ENCODE measurements at places on chromosomes 2 and 18. TPM values are rescaled to one million over a fixed set of nuclear protein-coding genes. Genes with fewer than 3 reads are reported as not detected.

Gene TLX2
- not detected for total RNA-seq

Gene RESP18
- total RNA-seq = not detected

Gene SCYGR4
- total RNA-seq = under 0.01 TPM

Gene EML6
- total RNA-seq = under 0.01 TPM

Gene GBX2
- total RNA-seq = not detected

Gene PROKR1
- not detected for total RNA-seq

Gene HES6
- total RNA-seq = 144 TPM

Gene PRSS56
- total RNA-seq = under 0.01 TPM

Gene PLCL1
- total RNA-seq = 7.6 TPM

Gene CEBPZ
- total RNA-seq = 70.8 TPM

Gene SERPINB11
- not detected for total RNA-seq

Gene CROCC2
- total RNA-seq = under 0.01 TPM

Gene SYT4
- not detected for total RNA-seq

Gene CCDC141
- total RNA-seq = not detected

Gene ZNF521
- 30.5 TPM for total RNA-seq

Gene IL37
- not detected for total RNA-seq

Gene HOXD12
- total RNA-seq = not detected

Gene NCKAP5
- 4.3 TPM for total RNA-seq

Gene VPS4B
- 54.6 TPM for total RNA-seq

Gene NTSR2
- total RNA-seq = not detected
